ENCODE measurements at places on chromosomes 12 and 14.

DNA sequence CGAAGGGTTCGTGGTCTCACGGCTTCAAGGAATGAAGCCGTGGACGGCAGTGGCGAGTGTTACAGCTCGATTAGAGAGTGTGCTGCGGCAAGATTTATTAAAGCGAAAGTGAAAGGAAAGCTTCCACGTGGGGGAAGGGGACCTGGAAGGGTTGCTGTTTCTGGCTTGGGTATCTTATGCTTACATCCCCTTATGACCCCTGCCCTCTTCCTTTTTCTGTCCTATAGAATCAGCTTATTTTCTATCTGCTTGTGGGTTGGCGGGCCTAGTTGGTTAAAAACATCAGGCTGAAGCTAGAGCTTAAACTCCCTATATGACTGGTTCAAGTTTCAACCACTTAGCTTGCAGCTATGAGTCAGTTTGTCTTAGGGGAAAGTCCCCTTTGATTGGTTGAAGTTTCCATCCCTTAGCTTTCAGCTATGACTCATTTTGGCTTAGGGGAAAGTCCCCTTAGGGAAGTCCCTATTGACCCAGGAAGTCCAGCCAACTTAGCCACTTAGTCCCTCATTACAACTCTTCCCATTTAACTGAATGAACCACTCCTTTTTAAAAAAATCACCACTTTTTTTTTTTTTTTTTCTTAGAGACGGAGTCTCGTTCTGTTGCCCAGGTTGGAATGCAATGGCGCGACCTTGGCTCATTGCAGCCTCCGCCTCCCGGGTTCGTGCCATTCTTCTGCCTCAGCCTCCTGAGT, 1494.7 kb upstream of the TMEM132C start:
- DNase-seq = no peak

GRCh38 chr12:124184456-124184855, 110.4 kb upstream of the RFLNA start:
- no peak for DNase-seq

DNA sequence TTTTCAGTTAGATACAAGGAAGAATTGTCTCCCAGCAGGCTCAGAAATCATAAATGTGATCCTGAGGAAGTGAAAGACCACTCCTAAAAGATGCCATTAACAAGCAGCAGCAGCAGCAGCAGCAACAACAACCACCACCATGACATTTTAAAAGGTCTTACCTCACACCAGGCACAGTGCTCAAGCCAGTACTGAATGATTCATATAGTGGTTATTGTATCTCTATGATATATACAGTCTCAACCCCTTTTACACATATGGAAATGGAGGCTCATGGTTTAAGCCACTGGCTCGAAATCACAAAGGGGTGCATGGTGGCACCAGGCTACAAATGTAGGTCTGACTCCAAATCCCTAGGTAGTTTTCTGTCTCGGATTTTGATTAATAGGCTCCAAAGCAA, 126.9 kb downstream of the KTN1 start:
- no peak for DNase-seq

DNA sequence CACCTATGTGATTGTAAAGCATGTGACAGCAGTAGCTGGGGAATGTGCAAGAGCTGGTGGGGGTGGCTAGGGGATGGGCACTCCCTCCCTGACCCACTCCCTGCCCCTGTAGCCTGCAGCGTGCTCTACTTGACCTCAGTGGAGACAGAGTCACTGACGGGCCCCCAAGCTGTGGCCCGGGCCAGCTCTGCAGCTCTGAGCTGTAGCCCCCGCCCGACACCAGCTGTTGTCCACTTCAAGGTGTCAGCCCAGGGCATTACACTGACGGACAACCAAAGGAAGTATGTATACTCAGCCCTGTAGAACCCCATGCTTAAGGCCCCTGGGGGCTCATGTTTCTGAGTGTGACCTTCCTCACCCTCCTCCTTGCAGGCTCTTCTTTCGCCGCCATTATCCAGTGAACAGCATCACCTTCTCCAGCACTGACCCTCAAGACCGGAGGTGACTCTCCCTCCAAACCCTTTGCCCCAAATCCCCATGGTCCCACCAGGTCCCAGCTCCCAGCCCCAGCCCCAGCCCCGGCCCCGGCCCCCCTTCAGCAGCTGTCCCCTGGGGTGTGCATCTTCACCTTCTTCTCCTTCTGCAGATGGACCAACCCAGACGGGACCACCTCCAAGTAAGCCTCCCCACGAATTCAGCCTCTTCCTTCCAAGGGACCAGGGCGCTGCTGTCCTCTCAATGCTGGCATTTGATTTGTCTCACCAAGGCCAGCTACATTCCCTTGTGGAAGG, 13.3 kb downstream of the TNS2 start:
- DNase-seq = peak; percentile 44

DNA sequence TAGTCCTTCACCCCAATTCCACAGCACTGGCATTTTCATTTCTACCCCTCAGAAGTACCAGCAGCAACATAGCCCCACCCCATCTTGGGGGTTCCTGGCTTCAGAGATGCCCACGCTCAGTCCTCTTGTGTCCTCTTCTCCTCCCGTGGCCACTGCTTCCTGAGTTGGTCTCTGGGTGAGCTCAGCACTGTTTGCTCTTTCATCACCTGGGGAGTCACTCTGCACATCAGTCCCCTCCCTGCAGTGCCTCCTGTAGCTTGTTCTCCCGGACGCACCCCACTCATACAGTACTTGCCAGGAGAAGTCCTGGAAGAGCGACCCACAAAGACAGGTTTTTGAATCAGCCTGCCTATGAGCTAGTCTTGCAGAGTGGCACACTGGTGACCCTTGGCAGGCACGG, 63.8 kb downstream of the GSC start:
- no peak for DNase-seq

GRCh38 chr12:104414581-104415341, 42.0 kb upstream of the CHST11 start:
- DNase-seq = no peak

DNA sequence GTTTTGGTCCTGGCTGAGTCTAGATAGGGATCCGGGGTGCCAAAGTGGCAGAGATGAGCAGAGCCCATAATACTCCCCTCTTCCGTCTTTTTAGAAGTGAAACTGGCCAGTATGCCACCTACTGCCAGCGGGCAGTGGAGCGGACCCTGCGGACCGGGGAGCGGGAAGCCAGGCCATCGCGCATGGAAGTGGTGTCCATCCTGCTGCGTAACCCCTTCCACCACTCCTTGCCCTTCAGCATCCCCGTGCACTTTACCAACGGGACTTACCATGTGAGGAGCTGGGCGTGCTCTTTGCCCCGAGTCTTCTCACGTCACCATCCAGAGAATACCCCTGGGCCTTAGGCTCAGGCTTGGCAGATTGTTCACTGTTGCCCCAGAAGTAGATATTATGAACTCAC, 21.0 kb downstream of the PIGH start:
- DNase-seq = no peak

GRCh38 chr14:63088865-63089264, 43.6 kb upstream of the KCNH5 start:
- DNase-seq = no peak

DNA sequence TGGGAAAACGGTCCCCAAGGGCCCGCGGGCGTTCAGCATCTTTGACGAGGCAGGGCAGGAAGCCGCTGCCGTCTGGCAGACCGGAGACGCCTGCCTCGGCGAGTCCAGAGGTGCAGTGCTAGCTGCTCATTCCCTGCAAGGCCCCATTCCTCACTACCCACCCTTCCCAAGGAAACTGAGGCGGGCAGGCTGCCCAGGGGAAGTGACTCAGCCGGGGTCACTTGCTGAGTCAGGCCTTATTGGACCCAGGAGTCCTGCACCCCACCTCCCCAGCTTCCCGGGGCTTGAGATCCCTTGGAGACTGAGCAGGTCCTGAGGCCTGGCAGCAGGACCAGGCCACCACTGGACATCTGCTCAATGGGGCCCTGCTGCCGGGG, 3.7 kb downstream of the SH2B3 start:
- no peak for DNase-seq

- DNase-seq = no peak
Observed at GRCh38 chr12:27999970-28000369, 27.4 kb upstream of the PTHLH start.

DNA sequence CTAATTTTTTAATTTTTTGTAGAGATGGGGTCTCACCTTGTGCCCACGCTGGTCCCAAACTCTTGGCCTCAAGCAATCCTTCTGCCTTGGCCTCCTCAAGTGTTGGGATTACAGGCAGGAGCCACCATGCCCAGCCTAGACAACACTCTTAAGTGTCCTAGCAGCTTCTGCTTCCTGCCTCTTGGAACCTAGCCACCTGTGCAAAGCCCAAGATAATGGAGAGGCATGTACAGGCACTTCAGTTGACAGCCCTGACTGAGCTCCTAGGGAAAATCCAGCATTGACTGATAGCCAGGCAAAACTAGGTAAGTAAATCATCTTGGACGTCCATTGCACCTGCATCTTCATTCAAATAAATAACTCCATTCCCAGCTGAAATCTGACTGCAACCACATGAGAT, 15.5 kb downstream of the COX14 start:
- no peak for DNase-seq

GRCh38 chr14:29743531-29743930, 184.1 kb downstream of the PRKD1 start:
- peak; percentile 19 for DNase-seq

- DNase-seq = peak; percentile 42
Observed at GRCh38 chr14:22070119-22070982, 396.7 kb upstream of the OR4E1 start.

DNA sequence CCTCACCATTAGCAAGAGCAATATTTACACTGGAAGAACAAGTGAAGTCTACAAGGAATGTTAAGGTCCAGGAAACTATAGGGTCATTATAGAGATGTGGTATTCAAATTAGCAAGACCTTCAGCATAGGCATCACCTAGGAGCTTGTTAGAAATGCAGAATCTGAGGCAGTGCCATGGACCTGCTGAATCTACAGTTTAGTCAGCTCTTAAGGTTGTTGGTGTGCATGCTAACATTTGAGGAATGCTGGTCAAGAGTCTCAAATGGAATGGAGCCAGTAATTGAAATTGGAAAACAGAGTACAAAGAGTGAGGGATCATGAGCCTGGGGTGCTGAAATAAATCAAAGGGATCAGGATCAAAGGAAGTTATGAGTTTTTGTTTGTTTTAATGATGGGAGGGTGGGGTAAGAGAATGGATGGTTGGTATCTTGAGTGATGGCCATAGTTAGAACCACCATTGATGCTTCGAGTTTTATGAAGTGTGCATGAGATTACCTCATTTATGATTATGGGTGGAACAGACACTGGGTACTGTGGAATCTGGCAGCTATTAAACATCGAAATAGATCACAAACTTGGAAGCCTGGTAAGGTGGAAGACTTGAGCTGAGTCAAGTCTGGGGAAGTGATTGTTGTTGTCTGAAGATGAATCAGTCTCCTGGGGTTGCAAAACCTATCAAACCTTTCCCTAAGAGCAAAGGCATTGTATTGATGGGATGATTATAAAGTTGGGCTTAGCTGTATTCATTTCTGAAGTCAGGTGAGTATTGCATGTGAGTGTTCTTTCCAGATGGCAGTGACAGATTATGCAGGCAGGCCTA, 323.3 kb upstream of the E2F7 start:
- no peak for DNase-seq

DNA sequence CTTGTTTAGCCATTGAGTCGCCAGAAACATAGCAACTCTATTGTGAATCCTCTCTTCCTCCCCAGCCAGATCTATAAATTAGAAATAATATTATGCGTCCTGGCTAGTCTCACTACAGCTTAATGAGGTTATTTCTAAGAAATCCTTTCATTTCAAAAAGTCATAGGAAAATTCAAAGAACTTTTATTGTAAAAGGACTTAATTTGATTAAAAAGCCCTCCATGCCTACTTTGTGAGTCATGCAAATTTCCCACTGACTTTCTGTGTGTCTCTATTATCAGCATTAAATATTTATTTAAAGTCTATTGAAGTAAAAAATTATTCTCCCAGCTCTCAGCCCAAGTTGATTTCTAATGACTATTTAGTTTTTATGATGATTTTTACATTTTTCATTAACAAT, 160.7 kb downstream of the PHLDA1 start:
- DNase-seq = no peak
